ENCODE measurements at places on chromosomes 6 and 20.
A peak's percentile ranks its signal among the peaks of the same experiment; 100 is the strongest.

DNA sequence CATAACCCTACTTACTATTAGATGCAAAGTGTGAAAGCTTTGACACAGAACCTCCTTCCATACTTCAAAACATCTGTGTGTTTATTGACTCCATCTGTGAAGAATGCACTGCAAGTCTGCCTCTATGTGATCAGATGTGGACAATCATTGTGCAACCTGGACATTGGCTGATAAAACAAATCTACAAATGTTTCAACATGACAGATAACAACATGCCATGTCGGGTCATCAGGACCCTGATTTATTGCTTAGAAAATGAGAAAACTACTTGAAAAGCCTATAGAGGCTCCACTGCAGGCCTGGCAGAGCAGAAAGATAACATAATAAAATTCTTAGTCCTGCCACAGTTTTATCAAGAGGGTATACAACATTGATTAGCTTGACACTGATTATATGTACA, 1286.4 kb downstream of the GRIK2 start:
- DNase-seq = no peak

GRCh38 chr20:47106786-47107185, 212.1 kb downstream of the EYA2 start:
- no peak for DNase-seq

GRCh38 chr6:154230393-154230792, 126.2 kb downstream of the IPCEF1 start:
- DNase-seq = no peak

- DNase-seq = no peak
These were observed 57.1 kb upstream of the NNAT start for GRCh38 chr20:37463726-37464494.

DNA sequence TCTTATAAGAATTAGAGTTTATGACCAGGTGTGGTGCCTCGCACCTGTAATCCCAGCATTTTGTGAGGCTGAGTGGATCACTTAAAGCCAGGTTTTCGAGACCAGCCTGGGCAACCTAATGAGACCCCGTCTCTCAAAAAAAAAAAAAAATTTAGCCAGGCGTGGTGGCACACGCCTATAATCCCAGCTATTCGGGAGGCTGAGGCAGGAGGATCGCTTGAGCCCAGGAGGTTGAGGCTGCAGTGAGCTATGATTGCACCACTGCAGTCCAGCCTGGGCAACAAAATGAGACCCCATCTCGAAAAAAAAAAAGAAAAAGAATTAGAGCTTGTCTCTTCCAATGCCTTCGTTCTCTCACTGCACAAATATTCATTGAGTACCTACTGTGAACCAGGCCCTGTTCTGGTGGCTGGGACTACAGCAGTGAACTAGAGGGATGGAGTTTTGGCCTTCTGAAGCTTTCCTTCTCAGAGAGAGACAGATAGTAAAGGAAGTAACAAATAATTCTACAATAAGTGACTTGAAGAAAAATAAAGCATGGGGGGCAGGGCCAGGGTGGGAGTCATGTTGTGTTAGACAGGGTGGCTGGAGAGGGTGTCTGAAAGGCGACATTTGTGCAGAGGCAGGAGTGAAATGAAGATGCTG, 56.4 kb downstream of the HNF4A start:
- DNase-seq = no peak

- peak; percentile 67 for DNase-seq
These were observed 10.6 kb downstream of the NRN1 start for GRCh38 chr6:5995949-5996713.

GRCh38 chr20:16147216-16147615, 426.0 kb downstream of the KIF16B start:
- DNase-seq = no peak

GRCh38 chr6:126015863-126016262, 29.5 kb downstream of the TRMT11 start:
- peak; percentile 19 for DNase-seq

DNA sequence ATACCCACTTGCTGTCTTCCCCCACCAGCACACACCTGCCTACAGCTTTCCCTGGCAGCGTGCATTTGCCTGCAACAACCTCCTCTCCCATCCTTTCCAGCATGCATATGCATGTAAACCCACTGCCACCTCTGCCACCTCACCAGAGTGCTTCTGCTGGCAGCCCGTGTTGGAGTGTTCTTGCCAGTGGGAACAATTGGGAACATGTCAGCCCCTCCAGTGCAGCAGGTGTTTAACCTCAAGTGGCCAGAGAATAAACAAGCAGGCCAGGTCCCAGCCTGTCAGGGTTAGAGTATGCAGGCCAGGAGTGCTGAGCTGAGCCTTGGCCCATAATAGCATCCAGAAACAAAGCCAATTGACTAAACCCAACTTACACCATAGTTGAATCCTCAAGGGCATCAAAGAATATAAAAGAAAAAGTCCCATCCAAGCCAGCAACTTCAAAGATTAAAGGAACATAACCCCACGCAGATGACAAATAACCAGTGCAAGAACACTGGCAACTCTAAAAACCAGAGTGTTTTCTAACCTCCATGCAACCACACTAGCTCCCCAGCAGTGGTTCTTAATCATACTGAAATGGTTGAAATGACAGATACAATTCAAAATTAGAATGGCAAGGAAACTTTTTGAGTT, 1212.1 kb upstream of the CITED2 start:
- no peak for DNase-seq

GRCh38 chr20:17854307-17854903, 114.2 kb downstream of the SNX5 start:
- peak; percentile 45 for DNase-seq

DNA sequence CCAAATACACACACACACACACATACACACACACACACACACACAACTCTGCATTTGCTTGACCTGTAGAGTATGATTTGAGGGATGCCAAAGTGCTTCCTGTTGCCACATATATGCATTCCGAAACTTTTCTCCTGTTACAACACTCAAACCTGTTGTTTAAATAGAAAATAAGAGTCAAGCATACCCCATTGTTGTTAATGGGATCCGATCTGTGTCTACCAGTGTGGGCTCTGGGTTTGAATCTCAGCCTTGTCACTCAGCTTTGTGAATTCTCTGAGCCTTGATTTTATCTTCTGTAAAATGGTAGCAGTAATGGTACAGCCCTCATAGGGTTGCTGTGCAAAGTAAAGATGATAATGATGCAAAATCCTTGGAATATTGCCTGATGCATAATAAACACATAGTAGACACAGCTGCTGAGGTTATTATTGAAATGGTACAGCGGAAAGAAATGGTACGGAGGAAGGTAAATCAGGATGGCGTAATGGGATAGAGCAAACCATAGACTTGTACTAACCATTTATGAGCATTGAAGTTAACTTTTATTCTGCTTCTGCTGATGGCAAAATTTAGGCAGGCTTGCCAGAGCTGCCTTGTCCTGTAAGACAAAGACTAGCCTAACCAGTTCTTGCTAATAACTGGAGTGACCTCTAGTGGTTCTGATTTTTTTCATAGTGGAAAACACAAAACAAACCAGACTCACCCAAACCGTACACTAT, 113.5 kb upstream of the PHACTR1 start:
- DNase-seq = peak; percentile 74

- peak; percentile 40 for DNase-seq
These were observed 25.4 kb upstream of the HLA-E start for GRCh38 chr6:30463651-30464618.

DNA sequence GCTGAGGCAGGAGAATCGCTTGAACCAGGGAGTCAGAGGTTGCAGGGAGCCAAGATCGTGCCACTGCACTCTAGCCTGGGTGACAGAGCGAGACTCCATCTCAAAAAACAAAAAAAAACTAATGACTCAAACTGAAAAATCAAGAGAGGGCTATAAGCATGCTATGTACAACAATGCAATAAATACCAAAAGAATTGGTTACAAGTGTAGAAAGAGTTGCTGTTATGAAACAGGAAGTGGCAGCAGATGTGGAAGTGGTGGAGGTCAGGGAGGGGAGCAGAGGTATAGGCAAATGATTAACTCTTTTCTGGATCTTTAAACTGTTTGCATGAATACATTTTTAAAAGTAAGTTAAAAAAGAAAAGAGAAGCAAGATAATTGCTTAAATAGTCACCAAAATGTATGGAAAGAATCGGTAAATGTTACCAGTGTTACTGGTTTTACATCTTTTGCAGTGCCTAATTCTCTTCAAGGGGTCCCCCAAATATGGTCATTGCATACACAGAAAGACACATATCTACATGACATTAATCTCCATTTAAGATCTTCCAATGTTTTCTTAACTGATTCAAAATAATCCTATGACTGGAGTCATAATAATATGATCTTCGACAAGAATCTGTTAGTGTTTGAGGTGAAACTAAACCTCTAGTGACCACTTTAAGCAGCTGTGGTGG, 15.0 kb downstream of the CALHM6 start:
- no peak for DNase-seq

DNA sequence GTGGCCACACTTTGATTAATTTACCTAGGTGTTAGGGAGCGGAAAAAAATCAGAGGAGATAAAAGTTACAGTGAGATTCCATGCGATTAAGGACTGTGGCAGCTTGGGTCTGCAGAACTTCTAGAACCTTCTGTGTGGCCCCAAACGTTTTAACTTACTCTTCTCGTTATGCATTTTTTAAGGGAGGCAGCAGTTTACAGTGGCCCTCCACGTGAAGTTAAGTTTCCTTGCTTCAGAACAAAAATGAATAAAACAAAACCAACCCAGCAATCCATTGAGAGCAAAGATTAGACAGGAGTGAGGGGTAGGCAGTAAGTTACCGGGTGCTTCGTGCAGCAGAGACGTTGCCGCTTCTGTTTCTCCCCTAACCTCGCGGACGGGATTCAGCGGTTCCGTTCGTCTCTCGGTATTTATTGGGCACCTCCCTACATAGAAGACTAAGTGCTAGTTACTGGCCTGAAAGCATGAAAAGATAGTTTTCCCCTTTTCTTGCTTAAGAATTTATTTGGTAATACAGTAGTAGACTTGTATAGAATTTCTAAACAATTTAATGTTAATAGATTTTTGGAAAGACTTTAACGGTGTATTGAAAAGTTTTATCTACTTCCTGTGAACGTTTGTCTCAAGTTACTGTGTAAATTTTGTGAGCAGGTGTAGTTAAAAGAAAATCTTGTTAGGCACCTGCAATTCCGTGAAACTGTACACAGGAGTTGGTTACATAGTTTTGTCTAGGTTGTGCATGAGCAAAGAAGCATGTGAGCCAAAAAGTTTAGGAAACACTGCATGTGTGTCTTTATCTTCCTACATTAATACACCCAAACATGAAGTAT, 1.1 kb downstream of the BAG2 start:
- DNase-seq = peak; percentile 47

DNA sequence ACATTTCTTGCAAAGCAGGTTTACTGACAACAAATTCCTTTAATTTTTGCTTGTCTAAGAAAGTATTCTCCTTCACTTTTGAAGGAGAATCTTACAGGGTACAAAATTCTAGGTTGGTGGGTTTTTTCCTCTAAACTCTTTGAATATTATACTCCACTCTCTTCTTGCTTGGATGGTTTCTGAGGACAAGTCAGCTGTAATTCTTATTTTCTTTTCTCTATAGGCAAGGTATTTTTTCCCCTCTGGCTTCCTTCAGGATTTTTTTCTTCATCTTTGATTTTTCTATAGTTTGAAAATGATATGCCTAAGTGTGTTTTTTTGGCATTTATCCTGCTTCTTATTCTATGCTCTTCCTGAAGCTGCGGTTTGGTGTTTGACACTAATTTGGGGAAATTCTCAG, 112.5 kb upstream of the HIVEP1 start:
- DNase-seq = no peak

DNA sequence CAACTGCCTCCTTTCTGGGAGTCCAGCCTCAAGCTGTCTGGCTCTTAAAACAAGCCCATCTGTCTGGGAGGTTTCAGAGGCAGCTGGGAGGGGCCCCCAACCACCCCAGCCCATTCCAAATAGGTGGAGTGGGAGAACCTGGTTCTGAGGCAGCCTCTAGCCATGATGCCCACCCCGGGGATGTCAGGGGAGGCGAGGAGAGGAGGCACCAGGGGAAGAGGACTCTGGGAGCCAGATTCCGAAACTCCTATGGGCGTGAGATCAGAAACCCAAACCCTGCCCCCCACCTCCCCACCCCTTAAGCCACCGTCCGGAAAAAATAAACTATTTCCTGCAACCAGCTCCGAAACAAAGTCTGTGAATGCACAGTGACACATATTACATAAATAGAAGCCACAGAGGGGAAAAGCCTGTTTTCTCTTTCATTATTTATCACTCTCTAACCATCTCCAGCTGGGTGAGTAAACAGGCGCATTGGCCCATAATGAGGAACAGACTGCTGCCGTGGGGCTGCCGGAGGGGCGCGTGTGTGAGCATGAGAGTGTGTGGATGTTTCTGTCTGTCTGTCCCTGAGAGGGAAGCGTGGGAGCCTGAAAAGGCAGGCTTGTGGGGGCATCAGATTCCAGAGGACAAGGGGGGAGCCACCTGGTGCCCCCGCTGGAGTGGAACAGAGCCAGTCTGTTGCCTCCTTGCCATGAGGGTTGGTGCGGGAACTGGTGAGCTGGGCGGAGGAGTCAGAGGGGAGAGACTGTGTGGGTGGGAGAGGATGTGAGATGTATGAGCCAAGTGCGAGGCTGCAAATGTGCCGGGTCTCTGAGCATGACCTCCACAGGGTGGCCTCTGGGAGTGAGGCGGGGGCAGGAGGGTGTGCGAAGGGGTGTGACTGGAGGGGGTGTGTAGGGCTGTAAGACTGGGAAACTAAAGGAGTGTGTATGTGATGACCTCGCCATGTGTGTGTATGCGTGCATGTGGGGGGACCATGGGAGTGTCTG, 14.3 kb upstream of the FOXP4 start:
- peak; percentile 55 for DNase-seq

DNA sequence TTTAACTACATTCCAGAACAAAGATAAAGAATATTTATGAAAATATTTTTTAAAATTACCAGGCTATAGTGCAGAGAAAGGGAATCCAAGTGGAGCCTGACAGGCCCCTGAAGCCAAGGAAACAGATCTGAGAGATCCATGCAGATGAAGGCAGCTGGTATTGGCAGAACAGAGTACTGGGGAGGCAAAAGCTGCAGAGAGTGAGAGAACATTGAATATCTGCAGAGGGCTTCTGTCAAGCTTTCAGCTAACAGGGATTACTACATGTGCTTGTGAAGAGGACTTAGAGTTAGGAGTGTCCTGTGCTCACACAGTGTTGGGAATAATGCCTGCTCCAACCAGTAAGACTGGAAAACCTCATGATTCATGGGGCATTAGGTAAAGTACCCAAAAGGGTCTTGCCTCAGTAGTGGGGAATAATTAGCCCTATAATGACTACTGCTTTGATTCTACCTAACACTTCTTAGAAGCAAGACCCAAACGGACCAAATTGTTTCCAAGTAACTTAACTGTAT, 657.2 kb downstream of the DHX35 start:
- DNase-seq = no peak

- no peak for DNase-seq
These were observed 12.5 kb downstream of the GNL1 start for GRCh38 chr6:30543821-30544220.

All from astrocyte of the spinal cord (primary cell).